ENCODE measurements at places on chromosomes 3 and 15.

GRCh38 chr3:184757022-184757651, 45.3 kb upstream of the MAGEF1 start:
- DNase-seq: no peak

- no peak for DNase-seq
These were observed 122.0 kb upstream of the SOX14 start for GRCh38 chr3:137641879-137642704.

DNA sequence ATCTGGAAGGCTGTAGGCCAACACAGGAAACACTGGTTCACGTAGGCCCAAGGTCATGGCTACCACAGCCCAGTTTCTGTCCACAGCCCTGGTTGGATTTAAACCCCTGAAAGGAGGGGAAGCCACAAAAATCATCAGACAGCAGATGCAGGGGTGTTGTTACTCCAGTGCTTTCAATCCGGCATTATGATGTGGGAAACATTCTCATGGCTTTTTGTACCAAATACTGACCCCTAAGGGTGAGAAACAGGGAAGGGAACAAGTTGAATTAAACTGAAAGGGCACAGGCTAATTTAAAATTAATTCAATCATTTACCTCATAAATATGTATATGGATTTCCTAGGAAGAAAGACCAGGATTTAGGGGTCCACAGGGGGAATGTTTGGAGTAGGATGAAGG, 375.6 kb downstream of the CTNNB1 start:
- DNase-seq: no peak

GRCh38 chr15:33846142-33846541, 122.2 kb upstream of the CHRM5 start:
- no peak for DNase-seq

- DNase-seq: no peak
These were observed 18.4 kb upstream of the TOPAZ1 start for GRCh38 chr3:44223299-44223698.

GRCh38 chr15:74831813-74832495, 5.5 kb downstream of the CPLX3 start:
- no peak for DNase-seq

DNA sequence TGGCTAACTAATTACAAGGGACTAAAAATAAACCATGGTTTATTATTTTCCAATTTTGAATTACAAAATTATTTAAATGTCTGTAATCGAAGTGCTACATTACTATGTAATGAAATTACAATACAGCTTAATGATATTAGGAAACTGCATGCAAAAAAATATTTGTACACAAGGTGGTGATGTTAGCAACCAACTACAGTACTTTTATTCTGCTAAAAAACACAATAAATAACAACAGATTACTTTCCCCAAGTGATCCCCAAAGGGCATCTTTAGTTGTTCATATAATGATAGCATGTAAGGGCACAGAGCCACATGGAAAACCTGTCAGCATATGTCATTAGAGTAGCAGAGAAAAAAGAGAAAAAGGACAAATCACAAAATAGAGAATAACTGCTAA, 147.5 kb upstream of the SOX2 start:
- DNase-seq: no peak

DNA sequence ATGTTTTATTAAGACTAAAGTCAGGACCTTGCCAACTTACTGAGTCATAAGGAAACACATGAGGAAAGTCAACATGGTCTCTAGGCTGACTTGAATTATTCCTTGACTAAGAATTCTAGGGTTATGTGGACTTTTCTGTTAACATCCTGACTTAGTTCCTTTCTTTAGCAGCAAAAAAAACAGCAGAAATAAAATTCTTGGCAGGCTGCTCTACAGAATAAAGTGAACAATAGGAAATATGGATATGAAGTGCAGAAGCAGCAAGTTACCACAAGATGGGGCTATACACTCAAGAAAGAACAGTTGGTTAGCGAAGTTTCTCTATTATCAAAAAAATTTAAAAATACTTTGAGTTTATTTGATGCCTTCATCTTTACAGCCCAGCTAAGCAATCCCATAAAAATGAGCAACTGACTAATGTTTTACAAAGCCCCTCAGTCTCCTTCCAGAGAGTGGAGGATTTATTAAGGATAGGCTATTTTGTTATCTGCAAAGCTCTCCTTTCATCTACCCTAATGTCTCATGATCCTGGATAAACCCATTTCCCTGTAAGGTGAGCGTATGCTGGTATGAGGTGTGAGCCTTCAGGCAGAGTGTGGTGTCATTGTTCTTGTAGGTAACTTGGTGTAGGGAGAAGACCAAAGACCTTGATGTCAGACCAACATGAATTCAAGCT, 23.1 kb upstream of the MCCC1 start:
- DNase-seq: peak; percentile 61

GRCh38 chr15:90059208-90059985, 42.9 kb downstream of the IDH2 start:
- DNase-seq: no peak

DNA sequence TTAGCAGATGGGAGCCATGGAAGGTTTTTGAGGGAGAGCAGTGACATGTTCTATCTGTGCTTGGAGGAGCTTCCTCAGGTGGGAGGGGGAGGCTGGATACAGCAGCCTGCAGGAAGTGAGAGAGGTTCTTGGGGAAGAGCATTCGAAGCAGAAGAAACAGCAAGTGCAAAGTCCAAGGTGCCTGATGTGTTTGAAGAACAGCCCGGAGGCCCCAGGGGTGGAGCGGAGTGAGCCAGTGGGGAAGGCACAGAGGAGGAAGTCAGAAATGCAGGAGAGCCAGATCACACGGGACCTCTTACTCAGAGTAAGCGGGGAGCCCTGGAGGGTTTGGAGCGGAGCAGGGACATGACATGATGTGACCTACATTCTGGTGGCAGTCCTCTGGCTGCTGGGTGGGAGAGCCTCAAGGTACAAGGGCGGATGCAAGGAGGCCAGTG, 10.8 kb downstream of the ITGA11 start:
- no peak for DNase-seq

GRCh38 chr3:183074261-183074660, 25.0 kb downstream of the MCCC1 start:
- no peak for DNase-seq

GRCh38 chr3:71050538-71051258, 532.8 kb downstream of the FOXP1 start:
- no peak for DNase-seq

GRCh38 chr3:172082269-172082668, 42.9 kb downstream of the FNDC3B start:
- DNase-seq: no peak

DNA sequence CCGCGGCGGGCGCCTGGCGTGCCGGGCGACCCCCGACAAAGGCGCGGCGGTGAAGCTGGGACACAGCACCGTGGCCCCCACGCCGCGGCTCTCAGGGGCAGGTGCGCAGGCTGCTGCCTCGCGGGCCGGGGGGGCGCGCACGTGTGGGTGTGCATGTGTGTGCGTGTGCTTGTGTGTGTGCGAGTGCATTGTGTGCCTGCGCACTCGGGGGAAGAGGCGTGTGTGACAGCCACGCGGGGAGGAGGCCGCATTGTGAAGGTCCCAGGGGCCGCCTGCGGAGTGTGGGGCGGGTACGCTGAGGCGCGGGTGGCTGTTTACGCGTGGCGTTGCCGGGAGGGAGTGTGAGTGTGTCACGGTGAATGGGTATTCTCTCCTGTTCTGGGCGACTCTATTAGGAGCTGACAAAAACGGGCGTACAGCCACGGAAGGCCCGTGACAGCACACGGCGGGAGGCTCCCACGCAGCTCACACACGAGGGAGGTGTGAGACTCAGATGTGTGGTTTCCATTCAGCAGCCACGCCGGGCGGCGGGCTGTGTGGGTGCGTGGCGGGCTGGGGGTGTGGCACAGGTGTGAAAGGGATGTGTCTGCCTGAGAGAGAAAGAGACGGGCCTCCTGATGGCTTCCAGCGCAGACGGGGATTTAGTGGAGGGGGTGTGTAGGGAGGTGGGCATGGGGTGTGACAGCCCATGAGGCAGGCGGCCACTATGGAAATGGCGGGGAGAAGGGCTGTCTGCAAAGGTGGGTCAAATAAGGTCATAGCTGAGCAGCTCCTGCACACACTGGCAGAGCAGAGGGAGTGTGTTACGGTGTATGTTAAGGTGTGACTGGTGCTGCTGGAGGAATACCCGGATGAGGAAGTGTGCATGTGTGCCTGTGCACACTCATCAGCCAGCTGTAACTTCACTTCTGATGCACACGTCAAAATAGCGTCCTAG, 750 bp downstream of the PODXL2 start:
- DNase-seq: no peak

- no peak for DNase-seq
These were observed 123.4 kb upstream of the SLC24A5 start for GRCh38 chr15:47997195-47998080.

- DNase-seq: no peak
These were observed 278.1 kb downstream of the ZPLD1 start for GRCh38 chr3:102712896-102713295.

GRCh38 chr3:153830552-153830951, 290.6 kb upstream of the ARHGEF26 start:
- no peak for DNase-seq

GRCh38 chr3:66617351-66617750, 116.5 kb upstream of the LRIG1 start:
- no peak for DNase-seq

DNA sequence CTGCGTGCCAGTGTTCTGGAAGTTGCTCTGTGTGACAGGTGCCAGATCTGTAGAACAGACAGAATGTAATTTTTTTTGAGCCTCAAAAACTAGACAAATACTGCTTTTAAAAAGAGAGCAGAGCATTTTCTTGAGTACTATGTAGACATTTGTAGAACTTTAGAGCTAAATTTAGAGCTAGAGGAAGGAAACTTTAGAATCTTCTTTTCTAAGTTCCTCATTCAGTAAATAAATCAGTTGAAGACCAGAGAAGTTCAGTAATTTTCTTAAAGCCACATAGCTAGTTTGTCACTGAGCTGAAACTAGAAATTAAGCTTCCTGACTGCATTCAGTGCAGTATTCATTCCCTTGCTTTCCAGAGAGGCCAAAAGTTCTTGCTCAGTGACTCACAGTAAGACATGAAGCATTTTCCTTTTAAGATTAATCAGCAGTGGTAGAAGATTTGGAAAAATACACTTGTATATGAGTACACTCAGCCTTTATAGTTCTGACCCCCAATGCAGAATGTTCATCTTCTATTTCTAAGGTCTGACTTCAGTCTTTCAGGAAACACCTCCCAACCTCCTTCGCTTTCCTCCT, 83.6 kb upstream of the TSEN2 start:
- no peak for DNase-seq

- DNase-seq: no peak
These were observed 347.4 kb upstream of the DCBLD2 start for GRCh38 chr3:99248913-99249312.

DNA sequence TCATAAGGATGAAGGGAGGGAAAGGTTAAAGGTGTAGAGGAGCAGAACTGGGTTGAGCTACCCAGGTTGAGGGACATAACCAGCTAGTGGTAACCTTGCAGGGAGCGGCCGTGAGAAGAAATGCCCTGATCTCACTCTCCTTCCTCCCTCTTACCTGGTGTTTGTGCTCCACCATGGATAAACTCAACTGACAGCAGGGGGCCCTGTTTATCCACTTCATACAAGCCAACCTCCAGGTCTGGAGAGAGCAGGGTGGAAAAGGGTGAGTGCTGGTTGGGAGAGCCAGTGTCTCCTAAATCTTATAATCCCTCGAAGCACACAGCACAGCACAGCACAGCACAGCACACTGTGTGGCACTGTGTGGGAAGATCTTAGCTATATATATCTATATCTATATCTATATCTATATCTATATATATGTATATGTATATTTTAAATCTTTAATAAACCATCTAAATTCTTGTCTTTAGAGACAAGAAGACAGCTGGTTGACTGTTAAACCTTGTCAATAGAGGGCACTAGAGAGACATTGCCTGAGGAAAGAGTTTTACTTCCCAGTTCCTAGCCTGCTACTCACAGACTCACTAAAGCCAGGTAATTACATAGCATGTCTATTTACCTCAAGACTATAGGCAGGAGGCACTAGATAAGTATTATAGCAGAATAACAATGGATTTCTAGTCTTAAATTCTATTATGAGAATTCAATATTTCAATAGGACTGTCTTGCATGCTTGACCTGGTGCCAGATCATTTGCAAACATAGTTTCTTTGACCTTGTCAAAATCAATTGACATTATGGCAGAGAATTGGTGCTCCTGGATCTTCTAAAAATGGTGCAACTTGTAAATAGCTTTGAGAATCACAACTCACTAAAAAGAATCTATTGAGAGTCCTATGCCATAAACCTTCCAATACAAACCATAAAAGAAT, 21.7 kb upstream of the FMN1 start:
- DNase-seq: no peak

- DNase-seq: no peak
These were observed 27.8 kb downstream of the SLC27A2 start for GRCh38 chr15:50209809-50210208.

- DNase-seq: no peak
These were observed 1.0 kb downstream of the USF3 start for GRCh38 chr3:113695431-113695785.

- no peak for DNase-seq
These were observed 1457.9 kb upstream of the CADM2 start for GRCh38 chr3:83500931-83501330.

- no peak for DNase-seq
These were observed 213.1 kb downstream of the FGF12 start for GRCh38 chr3:192514081-192514753.

DNA sequence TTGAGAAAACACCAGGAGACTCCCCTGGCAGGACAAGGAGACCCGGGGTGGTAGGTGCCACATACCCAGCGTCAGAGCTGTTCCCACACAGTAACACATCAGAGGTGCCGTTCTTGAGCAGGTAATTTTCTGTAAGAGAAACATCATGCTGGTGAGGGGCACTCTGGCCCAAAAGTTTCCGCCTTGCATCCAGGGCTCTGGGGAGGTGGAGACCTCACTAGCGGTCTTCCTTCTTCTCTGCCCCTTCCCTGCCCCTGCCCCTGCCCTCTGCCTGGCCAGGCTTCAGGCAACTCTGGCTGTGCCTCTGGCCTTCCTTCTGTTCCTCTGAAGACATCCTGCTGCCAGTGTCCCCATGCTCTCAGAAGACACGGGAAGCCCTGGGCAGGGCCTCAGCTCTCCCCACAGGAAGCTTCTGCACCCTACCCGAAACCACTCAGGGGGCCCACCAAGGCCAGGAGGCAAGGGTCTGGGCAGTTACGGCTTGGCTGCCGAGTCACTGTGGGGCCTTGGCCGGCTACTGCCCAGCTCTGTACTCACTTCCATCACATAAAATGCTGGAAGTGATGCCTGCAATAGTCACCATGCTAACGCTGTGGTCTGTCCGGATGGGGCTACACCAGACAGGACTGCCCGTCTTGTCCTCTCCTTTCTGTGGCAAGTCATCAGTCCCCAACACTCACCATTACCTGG, 41.3 kb downstream of the SCN5A start:
- no peak for DNase-seq
